IMR-90 (cell line): ENCODE measurements at places on chromosomes 3 and 15. TPM values are rescaled to one million over a fixed set of nuclear protein-coding genes. Genes with fewer than 3 reads are reported as not detected.

DNA sequence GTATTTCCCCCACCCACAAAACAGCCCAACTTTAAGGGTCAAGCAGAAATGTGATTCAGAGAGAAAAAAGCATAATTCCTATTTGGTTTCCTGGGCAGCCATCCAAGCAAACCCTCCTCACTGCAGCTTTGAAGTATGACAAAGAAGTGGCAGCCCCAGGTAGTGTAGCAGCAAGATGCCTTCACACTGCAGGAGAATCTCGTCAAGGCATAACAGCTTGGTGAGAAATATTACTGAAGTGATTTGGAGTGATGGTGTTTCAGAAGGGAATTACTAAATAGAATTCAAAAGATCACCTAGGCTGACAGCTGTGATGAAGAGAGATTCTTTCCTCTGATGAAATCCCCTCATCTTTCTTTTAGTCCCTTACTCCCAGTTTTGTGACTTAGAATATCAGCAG lies 173.9 kb downstream of the PYDC2 start:
- DNase-seq = no peak

MLF1 gene
- 3.8 and 4.7 TPM in 2 replicates for polyA plus RNA-seq

- DNase-seq = no peak
Observed at GRCh38 chr3:177320765-177321247, 123.5 kb upstream of the TBL1XR1 start.

SLC12A8 gene
- 3.5 and 4.3 TPM in 2 replicates for polyA plus RNA-seq

DNA sequence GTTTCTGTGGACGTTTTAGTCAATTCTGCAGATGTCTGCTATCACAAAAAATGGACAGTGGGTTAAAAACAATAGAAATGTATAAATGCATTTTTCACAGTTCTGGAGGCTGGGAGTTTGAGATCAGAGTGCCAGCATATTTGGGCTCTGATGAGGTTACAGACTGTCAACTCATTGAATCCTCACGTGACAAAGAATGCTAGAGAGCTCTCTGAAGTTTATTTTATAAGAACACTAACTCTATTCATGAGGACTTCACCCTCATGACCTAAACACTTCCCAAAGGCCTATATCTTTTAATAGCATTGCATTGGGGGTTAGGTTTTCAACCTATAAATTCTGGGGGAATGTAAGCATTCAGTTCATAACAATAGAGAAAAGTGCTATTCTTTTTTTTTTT lies 182.6 kb upstream of the SLITRK3 start:
- no peak for DNase-seq

DNA sequence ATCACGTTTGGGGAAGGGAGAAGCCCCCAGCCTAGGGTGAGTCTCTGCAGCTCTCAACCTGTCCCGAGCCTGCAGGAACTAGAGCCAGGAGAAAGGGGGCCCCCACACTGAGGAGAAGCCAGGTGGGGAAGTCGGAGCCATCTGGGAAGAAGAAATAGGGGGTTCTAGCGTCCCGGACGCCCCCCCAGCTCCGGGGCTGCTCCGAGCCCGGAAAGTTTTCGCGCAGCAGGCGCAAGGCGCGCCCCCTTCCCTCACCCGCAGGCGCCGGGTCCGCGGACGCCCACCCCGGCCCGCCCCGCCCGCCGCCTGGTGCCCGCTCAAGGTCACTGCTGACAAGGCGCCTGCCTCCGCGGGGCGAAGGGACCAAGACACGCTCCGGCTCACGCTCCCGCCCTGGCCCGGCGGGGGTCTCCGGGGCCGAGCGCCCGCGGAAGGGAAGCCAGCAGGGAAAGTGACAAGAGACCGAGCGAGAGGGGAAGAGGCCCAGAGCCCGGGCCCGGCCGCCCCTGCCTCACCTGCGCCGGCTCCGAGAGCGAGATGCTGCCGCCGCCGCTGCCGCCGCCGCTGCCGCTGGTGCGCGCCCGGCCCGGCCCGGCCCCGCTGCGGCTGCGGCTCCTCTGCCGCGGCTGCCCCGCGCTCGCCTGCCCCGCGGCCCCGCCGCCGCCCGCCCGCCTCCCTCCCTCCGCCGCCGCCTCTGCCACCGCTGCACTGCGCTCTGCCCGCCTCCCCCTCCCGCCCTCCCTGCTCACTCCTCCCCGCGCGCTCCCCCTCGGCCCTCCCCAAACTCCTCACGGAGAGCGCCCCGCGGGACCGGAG lies 108.4 kb upstream of the SLC6A11 start:
- DNase-seq = no peak
